ENCODE measurements at places on chromosomes 7 and 10. TPM values are rescaled to one million over a fixed set of nuclear protein-coding genes. Genes with fewer than 3 reads are reported as not detected.

DNA sequence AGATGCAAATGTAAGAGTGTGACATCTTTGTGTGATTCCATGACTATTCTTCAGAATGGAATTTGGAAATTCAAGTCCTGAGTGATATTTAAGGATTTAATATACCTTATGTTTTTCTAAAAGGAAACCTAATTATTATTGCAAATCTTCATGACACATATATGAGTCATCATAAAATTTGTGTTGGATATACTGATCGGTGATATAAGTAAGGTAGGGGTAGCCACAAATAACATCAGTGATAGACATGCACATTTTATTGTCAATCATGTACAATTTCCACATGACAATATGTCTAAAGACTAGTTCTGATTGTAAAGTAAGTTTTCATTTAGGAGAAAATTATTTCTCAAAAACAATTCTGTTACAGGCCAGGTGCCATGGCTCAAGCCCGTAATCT lies 59.7 kb upstream of the AGMO start:
- H3K4me3 ChIP-seq: no peak overlapping the region
- H3K36me3 ChIP-seq: no peaks in the 10 kb centered on the region
- H3K27ac ChIP-seq: no peak overlapping the region
- no peak for DNase-seq

DNA sequence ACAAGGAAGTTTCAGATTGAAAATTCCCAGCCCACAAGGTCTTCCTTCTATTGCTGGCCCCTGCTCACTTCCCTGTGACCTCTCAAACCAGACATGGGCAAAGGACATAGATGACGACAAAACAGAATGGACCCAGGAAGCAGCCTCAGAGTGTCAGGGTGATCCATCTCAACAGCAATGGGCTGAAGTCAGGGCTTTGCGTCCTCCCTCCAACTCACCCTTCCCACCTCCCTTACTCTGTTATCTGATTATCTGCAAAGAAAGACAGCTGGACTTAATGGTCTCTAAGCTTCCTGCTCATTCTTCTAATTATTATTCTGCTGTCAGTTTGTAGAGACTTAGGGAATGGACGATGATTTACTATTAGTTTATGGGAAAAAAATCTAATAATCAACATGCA lies 115.9 kb downstream of the PIP4K2A start:
- no peak for DNase-seq
- H3K4me3 ChIP-seq: no peak overlapping the region
- peaks cover 4% of the 10 kb centered on the region for H3K36me3 ChIP-seq
- no peak overlapping the region for H3K27ac ChIP-seq
- H3K27me3 ChIP-seq: no peaks in the 10 kb centered on the region

Gene STAG3
- polyA plus RNA-seq: 2.0 TPM

- peak overlapping the region; percentile 74 for H3K27ac ChIP-seq
- peaks cover 11% of the 10 kb centered on the region for H3K36me3 ChIP-seq
- H3K27me3 ChIP-seq: no peaks in the 10 kb centered on the region
- H3K4me1 ChIP-seq: no peaks in the 10 kb centered on the region
- no peak for DNase-seq
Observed at GRCh38 chr10:112177247-112177646, 6.3 kb downstream of the GPAM start.

DNA sequence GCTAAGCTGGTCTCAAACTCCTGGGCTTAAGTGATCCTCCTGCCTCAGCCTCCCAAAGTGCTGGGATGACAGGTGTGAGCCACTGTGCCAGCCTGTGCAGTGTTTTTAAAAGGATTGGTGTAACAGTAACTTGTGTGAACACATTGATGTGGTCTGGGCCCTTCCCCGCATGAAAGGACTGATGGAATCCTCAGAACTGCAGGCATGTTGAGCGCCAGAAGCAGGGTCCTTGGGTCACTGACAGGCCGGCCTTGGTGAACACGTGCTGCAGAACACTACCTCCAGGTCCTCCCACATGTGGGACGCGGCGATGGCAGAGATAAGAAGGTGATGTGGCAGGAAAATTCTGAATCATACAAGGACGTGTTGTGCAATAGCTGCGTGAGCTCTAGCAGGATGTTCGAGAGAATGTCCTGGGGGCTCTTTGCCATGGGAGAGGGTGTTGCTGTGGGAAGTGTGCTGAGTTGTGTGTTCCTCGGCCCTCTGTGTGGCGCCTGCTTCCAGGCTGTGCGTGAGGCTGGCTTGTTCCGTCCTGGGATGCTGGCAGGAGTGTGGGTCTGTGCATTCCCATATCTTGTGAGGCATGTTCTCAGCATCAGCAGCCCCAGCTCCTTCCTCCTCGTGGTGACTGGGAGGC lies 68.2 kb downstream of the DNAJB6 start:
- no peak overlapping the region for H3K4me3 ChIP-seq
- no peaks in the 10 kb centered on the region for H3K27me3 ChIP-seq
- H3K4me1 ChIP-seq: no peaks in the 10 kb centered on the region
- H3K27ac ChIP-seq: peak overlapping the region; percentile 63
- H3K36me3 ChIP-seq: no peaks in the 10 kb centered on the region

DNA sequence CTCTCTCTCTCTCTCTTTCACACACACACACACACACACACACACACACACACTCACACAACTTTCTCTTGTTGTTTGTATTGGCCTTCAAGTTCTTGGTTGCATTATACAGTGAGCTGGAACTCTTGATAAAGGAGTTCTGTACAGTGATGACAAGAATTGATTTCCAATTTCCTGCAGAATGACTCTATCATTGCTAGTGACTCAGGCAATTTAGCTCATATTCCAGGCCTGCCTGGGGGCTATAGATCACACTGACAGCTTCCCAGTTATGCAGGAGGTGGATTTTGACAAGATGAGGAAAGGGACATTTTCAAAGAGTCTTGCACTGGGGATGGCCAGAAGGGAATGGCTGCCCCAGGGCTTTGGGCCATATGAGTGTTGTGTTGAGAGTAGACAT lies 508.8 kb downstream of the TYW1 start:
- H3K27me3 ChIP-seq: no peaks in the 10 kb centered on the region
- H3K27ac ChIP-seq: no peak overlapping the region
- no peak for DNase-seq
- H3K4me1 ChIP-seq: no peaks in the 10 kb centered on the region

DNA sequence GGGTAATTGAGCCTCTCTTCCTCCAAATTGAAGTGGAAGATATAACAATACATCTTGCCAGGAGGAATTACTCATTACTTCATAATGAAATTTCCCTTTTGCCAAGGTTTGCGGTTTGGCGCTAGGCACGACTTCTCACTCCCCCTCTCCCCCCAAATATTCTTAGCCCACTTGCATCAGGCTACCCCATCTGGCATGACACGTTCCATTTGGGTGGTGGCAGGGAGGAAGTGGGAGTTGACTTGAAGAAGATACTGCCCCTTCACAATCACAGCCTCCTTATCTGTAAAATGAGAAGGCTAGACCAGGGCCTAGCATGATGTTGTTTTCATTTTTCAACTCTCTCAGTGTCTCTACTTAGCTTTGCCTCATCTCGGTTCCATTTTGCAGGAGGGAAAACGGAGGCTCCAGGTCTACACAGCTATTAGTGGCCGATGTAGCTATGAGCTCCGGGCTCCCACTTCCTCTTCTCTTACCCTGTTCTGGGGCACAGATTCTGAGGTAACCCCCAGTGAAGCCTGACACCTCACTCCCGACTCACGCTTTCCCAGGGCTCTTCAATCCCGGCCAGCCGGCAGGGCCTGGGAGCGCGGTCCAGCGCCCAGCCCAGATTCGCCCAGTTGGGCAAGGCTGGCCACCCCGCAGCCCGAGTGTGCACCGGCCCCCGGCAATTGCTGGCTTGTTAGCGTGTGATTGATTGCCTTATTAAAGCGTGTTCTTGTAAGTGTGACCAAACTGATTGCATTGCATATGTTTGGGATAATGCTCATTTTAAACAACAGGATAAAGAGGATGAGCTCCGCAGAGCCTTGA lies 6.5 kb downstream of the EVX1 start:
- no peak overlapping the region for H3K4me3 ChIP-seq
- H3K27ac ChIP-seq: no peak overlapping the region
- DNase-seq: no peak
- no peaks in the 10 kb centered on the region for H3K36me3 ChIP-seq
- no peaks in the 10 kb centered on the region for H3K4me1 ChIP-seq

Gene GPNMB
- 47.7 TPM for polyA plus RNA-seq

DNA sequence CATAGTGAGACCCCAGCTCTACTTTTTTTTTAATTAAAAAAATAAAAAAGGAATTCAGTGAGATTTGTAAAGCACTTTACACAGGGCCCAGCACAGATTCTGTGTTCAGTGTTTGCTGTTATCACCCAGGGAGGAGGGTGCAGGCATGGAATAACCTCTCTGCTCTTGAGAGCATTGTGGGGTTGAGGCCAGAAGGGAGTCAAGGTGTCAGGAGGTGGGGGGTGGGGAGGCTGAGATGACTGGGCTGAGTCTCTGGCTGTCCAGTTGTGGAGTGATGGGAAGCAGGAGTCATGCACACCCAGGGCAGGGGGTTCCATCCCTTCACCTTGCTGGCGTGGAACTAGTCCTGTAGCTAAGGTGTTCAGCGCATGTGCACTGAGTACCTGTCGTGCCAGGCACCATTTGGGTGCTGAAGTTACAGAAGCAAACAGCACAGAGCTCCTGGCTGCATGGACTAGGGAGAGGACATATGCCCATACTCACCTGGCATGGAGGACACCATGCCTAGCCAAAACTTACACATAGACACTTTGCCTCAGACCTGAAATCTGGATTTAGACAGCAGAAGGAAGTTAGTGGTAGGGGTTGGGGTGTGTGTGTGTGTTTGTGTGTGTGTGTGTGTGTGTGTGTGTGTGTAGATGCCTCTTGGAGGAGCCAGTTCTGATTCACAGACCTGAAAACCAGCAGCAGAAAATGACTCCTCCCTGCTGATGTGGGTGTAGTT lies 69.2 kb upstream of the LRRC4 start:
- H3K4me3 ChIP-seq: no peak overlapping the region
- H3K36me3 ChIP-seq: no peaks in the 10 kb centered on the region
- peaks cover 5% of the 10 kb centered on the region for H3K27me3 ChIP-seq
- H3K4me1 ChIP-seq: peaks cover 10% of the 10 kb centered on the region
- no peak overlapping the region for H3K27ac ChIP-seq

- no peak overlapping the region for H3K4me3 ChIP-seq
- H3K36me3 ChIP-seq: no peaks in the 10 kb centered on the region
- DNase-seq: no peak
- H3K27me3 ChIP-seq: no peaks in the 10 kb centered on the region
- H3K27ac ChIP-seq: no peak overlapping the region
- H3K4me1 ChIP-seq: no peaks in the 10 kb centered on the region
Observed at GRCh38 chr7:156547884-156548561, 92.6 kb upstream of the RNF32 start.

DNA sequence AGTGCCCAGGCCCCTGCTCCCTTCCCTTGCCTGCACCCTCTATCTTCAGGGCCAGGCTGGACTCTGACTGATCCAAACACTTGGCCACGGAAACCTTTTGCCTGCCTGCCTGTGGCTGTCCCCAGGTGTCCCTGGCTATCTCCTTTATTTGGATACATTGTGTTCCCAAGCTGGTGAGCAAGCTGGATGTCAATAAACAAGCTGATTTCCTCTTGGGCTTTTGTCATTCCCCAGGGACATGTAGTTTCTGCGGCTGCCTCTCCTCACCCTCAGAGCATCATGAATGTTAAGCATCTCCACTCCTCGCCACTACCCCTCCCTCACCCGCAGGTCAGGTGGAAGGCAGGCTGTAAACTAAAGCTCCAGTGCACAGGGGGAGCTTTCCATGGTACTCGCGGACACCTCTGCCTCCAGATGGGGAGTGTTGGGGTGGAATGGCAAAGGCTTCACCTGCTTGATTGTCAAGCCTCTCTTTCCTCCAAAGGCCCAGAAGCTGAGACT lies 6.9 kb downstream of the GHRHR start:
- DNase-seq: no peak
- peaks cover 24% of the 10 kb centered on the region for H3K4me1 ChIP-seq
- H3K27me3 ChIP-seq: no peaks in the 10 kb centered on the region
- H3K36me3 ChIP-seq: no peaks in the 10 kb centered on the region
- no peak overlapping the region for H3K27ac ChIP-seq
- no peak overlapping the region for H3K4me3 ChIP-seq

Gene CCDC3
- polyA plus RNA-seq: 21.5 TPM

DNA sequence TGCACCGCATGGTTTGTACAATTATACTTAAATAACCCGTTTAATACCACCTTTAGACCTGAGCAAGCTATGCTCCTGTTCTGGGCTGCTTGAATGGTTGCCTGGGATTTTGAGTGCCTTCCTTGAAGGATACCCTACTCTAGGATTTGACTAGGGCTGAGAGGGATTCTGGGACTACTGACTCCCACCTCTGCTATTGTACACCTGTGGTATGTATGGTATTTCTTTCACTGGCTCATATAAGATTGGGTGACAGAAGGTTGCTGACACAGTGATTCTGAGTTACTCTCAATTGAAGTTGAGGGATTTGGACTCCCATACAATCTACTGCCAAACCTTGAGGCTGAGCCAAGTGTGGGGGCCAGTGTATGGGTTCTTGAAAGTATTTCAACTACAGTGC lies 494.4 kb upstream of the SEMA3D start:
- H3K36me3 ChIP-seq: no peaks in the 10 kb centered on the region
- DNase-seq: no peak
- H3K27me3 ChIP-seq: no peaks in the 10 kb centered on the region
- H3K4me3 ChIP-seq: no peak overlapping the region
- no peaks in the 10 kb centered on the region for H3K4me1 ChIP-seq

GRCh38 chr10:97210543-97210960 lies 24.8 kb upstream of the SLIT1 start:
- H3K27ac ChIP-seq: no peak overlapping the region
- H3K36me3 ChIP-seq: no peaks in the 10 kb centered on the region
- no peaks in the 10 kb centered on the region for H3K27me3 ChIP-seq
- no peak overlapping the region for H3K4me3 ChIP-seq

GRCh38 chr7:157841773-157842370 lies 505.1 kb downstream of the DNAJB6 start:
- no peak overlapping the region for H3K4me3 ChIP-seq
- no peaks in the 10 kb centered on the region for H3K27me3 ChIP-seq
- no peak overlapping the region for H3K27ac ChIP-seq
- no peak for DNase-seq

DNA sequence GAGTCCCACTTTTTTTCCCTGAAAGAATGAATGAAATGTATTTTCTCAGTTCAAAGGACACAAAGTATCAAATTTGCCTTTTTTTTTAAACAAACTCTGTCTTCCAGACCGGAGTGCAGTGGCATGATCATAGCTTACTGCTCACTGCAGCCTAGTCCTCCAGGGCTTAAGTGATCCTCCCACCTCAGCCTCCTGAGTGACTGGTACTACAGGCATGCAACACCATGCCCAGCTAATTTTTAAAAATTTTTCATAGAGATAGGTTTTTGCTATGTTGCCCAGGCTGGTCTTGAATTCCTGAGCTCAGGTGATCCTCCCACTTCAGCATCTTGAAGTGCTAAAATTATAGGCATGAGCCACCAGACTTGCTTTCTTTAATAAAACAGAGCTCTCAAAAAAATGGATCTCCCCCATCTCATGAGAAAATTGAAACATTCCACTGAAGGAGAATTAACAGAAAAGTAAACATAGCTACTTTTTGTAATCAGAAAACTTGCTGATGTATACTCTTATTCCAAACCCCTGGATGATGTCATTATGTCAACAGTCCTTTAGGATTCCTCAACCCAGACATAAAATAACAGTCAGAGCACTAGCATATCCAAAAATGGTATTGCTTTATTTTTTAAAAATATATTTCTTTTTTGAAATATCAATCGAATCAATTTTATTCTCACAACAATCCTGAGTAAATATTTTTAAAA lies 12.3 kb upstream of the TRDMT1 start:
- H3K27me3 ChIP-seq: no peaks in the 10 kb centered on the region
- H3K4me1 ChIP-seq: no peaks in the 10 kb centered on the region
- H3K27ac ChIP-seq: no peak overlapping the region
- H3K4me3 ChIP-seq: no peak overlapping the region

- H3K4me1 ChIP-seq: no peaks in the 10 kb centered on the region
- H3K36me3 ChIP-seq: no peaks in the 10 kb centered on the region
- no peaks in the 10 kb centered on the region for H3K27me3 ChIP-seq
Observed at GRCh38 chr7:46754140-46754720, 827.7 kb downstream of the TNS3 start.

Gene NPSR1
- not detected for polyA plus RNA-seq

Gene ELAPOR2
- polyA plus RNA-seq: 16.3 TPM
